ENCODE measurements at places on chromosomes 12 and 14. TPM values are rescaled to one million over a fixed set of nuclear protein-coding genes. Genes with fewer than 3 reads are reported as not detected.

- no peak for DNase-seq
- no peaks in the 10 kb centered on the region for H3K27me3 ChIP-seq
- no peak overlapping the region for H3K27ac ChIP-seq
Observed at GRCh38 chr12:7624478-7624877, 41.2 kb downstream of the APOBEC1 start.

GRCh38 chr14:32865827-32866376 lies 72.8 kb upstream of the NPAS3 start:
- no peak for DNase-seq
- no peaks in the 10 kb centered on the region for H3K4me1 ChIP-seq
- no peaks in the 10 kb centered on the region for H3K36me3 ChIP-seq
- no peaks in the 10 kb centered on the region for H3K27me3 ChIP-seq
- H3K27ac ChIP-seq: no peak overlapping the region
- no peak overlapping the region for H3K4me3 ChIP-seq

- no peaks in the 10 kb centered on the region for H3K4me1 ChIP-seq
- H3K27ac ChIP-seq: no peak overlapping the region
Observed at GRCh38 chr14:101937926-101938767, 26.2 kb upstream of the DYNC1H1 start.

Gene BEGAIN
- 5.9 TPM for total RNA-seq

Gene ASCL1
- total RNA-seq: not detected

- peaks cover 9% of the 10 kb centered on the region for H3K4me1 ChIP-seq
- H3K4me3 ChIP-seq: peak within 1 kb of the TSS; percentile 88
- peak within 1 kb of the TSS; percentile 86 for H3K27ac ChIP-seq
Observed at GRCh38 chr12:29380536-29381523, at the start of gene ERGIC2. ERGIC2 (minus strand) TSS chr12:29381172; CDS start chr12:29371633, 9,539 bp downstream.

- no peaks in the 10 kb centered on the region for H3K27me3 ChIP-seq
- H3K4me1 ChIP-seq: no peaks in the 10 kb centered on the region
- no peak overlapping the region for H3K4me3 ChIP-seq
- no peak overlapping the region for H3K27ac ChIP-seq
- DNase-seq: no peak
Observed at GRCh38 chr12:71552728-71553501, 110.7 kb downstream of the ZFC3H1 start.

DNA sequence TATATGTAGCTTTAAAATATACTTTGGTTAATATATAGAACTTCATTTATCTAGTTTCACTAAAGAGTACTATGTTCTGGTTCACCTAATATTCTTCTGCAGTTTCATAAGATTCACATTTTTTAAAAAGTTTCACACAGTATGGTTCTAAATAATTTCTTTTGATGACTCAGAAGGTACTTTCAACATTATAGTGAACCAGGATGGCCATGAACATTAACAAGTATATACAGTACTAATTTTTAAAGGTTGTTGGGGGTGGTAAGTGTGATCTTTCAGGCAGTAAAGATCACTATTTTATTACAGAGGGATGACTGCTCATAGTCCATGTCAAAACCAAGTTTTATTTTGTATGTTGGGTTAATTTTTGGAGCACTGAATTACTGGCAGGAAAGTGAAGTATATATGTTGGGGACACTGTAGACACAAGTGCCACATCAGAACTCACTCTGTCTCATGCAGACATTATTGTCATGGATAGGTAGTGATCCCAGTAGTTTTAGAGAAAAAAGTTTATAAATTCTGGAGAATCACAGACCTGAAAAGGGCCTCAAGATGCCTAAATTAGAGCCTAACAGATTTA lies 60.0 kb downstream of the DCAF5 start:
- peak overlapping the region; percentile 54 for H3K27ac ChIP-seq
- no peak overlapping the region for H3K4me3 ChIP-seq
- DNase-seq: no peak
- peaks cover 3% of the 10 kb centered on the region for H3K4me1 ChIP-seq

DNA sequence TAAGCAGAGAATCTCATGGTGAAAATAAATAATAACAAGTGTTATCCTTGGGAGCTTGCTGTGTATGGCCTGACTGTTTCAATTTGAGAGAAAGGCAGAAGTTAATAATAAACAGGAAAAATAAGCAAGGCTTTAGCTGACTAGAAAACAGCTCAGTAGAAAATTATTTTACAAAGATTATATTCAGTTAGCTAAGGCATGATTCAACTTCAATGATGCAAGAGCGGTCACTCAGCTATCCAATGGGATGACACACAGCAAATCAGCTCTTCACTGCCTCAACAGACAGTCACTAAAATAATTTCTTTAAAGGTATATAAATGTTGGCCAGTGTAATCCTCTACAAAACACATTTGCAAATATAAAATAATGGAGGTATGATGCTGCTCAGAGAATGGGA lies 18.6 kb downstream of the GSTZ1 start:
- no peaks in the 10 kb centered on the region for H3K27me3 ChIP-seq
- DNase-seq: no peak
- no peak overlapping the region for H3K27ac ChIP-seq

Gene PZP
- total RNA-seq: not detected

- H3K4me1 ChIP-seq: no peaks in the 10 kb centered on the region
- H3K36me3 ChIP-seq: no peaks in the 10 kb centered on the region
- H3K27ac ChIP-seq: no peak overlapping the region
- no peak overlapping the region for H3K4me3 ChIP-seq
Observed at GRCh38 chr12:18151036-18151435, 61.0 kb upstream of the RERGL start.

- H3K27ac ChIP-seq: no peak overlapping the region
- no peak for DNase-seq
- H3K36me3 ChIP-seq: no peaks in the 10 kb centered on the region
- no peaks in the 10 kb centered on the region for H3K27me3 ChIP-seq
- H3K4me1 ChIP-seq: no peaks in the 10 kb centered on the region
- H3K4me3 ChIP-seq: no peak overlapping the region
Observed at GRCh38 chr12:29929295-29929694, 145.6 kb upstream of the TMTC1 start.

DNA sequence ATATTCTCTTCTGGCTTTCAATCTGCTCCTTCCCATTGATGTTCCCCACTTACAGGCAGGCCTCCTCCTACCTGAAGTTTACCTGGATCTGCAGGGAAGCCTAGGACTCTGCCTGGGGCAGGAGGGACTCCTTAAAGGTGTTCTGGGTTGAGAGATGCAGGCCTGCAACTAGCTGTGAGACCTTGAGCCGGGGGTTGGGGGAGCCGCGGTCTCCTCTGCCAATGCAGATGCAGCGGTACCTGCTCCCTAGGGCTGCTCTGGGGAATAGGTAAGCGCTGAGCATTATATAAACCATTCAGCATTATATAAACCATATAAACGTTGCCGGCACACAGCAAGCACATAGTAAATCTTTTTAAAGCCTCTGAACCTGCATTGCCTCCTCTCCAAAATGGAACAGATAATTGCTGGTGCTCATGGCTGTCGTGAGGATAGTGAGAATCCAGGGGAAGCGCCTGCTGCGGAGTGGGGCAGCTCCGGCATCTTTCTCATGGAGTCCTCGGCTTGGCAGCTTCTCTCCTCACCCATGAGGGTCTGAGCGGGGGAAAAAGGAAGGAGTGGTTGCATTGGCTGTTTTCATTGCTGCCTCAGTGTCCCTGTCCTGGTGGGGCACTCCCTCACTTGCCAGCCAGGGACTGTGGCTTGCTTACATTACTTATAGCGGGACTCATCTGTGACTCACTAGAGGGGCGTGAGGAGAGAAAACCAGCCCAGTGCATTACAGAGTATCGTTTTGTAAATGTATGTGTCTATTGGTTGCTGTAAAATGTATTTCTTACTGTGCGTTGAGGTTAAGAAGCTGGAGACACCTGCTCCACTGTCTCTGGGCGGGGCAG lies 12.5 kb upstream of the KRT80 start:
- no peak overlapping the region for H3K27ac ChIP-seq
- H3K4me3 ChIP-seq: no peak overlapping the region
- no peaks in the 10 kb centered on the region for H3K27me3 ChIP-seq
- H3K4me1 ChIP-seq: no peaks in the 10 kb centered on the region
- no peak for DNase-seq

DNA sequence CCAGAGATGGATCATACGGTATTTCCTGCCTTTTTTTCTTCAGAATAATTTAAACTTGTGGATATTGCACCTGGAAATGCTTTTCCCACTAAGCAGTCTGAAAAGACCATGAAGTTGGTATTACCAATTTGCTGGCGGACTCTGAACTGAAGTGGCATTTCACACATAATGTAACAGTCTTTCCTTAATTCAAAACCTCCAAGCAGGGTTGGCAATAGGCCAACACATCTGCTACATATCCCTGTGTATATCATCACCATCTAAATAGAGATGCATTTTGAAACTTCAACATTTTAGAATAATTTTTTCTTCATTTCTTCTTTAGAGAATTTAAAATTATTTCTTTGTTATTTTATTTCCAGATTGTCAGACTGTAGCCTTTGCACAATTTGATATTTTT lies 100.5 kb downstream of the TSPAN8 start:
- no peak for DNase-seq
- no peak overlapping the region for H3K4me3 ChIP-seq
- H3K4me1 ChIP-seq: no peaks in the 10 kb centered on the region
- H3K27ac ChIP-seq: no peak overlapping the region
- no peaks in the 10 kb centered on the region for H3K36me3 ChIP-seq

Gene DENR
- 12.2 TPM for total RNA-seq

DNA sequence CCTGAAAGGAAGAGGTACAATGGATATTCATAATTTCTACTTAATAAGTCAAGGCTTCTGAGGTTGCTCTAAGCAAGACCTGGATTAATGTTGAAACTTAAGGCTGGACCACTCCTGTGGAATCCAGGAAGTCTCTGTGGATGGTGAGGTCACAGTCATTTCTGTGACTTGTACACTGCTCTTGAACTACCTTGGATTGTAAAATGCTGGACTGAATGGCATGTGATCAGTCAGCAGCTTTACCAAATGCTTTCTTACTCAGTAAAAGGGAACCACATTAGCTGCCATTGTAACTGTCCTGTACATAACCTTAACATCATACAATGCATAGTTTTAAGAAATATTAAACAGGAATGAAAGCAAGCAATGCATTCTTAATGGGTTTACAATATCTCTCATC lies 182.9 kb downstream of the NOVA1 start:
- no peak overlapping the region for H3K27ac ChIP-seq
- no peak overlapping the region for H3K4me3 ChIP-seq
- no peak for DNase-seq
- no peaks in the 10 kb centered on the region for H3K27me3 ChIP-seq

DNA sequence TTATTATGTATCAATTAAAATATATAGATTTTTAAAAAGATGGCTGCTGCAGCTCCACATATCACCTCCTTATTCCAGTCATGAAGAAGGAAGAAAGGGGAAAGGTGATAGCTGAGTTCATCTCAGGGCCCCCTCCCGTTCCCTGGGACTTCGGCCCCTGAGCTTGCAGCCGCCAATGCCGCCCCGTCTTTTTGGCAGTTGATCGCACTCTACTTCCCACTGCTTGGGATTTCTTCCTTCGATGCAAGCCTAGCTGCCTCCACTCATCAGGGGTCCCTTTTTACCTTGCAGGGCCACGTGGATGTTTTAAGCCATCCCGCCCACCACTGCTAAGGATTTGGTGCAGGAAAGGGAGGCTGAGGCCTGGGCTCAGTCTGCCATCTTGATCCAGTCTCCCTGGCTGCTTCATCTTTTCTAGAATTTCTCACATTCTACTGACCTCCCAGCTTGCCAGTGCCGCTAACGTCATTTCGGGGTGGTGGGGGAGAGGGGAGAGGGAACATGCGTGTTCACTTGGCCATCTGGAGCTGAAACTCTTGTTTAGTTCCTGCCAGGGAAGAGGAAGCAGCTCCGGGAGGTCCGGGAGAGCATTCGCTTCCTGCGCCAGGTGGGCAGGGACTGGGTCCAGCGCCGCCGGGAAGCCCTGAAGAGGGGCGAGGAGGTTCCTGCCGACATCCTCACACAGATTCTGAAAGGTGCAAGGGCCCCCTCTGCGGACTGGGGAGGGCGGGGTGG lies 31.3 kb downstream of the CYP46A1 start:
- no peak overlapping the region for H3K4me3 ChIP-seq
- no peaks in the 10 kb centered on the region for H3K27me3 ChIP-seq
- H3K4me1 ChIP-seq: no peaks in the 10 kb centered on the region
- H3K36me3 ChIP-seq: no peaks in the 10 kb centered on the region
- DNase-seq: no peak

DNA sequence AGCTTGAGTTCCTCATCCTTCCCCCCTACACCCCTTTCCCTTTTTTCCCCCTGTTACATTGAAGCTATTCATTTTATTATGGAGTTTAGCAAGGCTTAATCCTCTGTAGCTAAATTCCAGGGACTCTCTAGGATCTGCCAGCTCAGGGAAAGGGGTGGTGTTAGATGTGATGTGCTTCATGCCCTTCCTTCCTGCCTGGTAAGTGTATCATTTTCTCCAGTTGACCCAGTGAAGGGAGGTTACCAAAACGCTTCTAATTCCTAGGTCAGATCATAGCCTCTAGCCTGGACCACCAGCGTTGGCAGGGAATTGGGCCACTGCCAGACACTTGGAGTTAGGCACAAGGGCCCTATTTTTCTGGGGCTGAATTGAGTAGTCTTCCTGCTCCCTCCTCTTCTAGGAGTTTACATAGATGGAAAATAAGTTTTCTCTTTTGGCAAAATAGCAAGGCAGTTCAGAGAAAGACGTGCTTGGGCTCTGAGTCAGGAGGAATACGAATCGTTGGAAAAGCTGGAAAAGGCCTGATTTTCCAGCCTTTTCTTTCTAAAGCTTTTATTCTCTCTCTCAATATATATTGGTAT lies 88.3 kb downstream of the NPAS3 start:
- H3K27ac ChIP-seq: peak overlapping the region; percentile 59
- H3K36me3 ChIP-seq: no peaks in the 10 kb centered on the region
- H3K4me3 ChIP-seq: no peak overlapping the region

Gene ARMH4
- 3.8 TPM for total RNA-seq

Gene AGAP2
- total RNA-seq: 11.5 TPM

Gene KCNH3
- not detected for total RNA-seq
